AG09309 (cell line): ENCODE measurements at places on chromosomes 11 and 22.

GRCh38 chr11:832529-833113 lies at the start of gene CD151:
Gene CD151 (plus strand): TSS chr11:832952. CDS start chr11:836070, 3,118 bp downstream.
- no peak for DNase-seq

DNA sequence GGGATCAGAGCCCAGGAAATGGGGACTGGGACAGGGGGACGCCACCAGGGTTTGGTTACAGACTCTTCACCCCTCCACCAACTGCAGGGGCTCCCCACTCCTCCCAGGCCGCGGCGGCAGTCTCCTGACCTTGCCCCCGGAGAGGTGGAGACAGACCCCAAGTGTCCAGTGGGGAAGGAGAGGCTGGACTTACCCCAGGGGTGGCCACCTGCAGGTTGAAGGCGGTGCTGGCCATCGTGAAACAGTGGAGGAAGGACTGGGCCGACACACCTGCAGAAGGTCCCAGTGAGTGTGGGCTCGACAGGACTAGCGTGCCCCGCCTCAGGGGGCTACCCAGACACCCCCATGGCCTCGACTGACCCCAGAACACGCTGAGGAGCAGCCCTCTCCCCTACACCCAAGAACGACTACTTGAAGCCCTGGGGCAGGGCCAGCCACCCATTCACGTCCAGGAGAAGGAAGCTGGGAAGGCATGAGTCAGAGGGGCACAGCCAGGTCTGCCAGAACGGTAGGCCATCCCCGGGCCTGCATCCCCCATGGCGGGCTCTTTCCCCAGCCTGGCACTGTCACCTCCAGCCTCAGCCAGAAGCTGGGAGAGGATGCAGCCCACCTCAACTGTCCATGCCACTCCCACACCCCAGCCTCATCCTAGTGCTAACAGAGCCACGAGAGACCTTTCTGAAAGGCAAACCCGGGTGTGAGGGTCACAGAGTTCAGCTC lies 2.3 kb downstream of the GATD1 start:
- no peak for DNase-seq

- DNase-seq = no peak
Measured at GRCh38 chr11:60121264-60121663, 32.8 kb downstream of the MS4A2 start.

DNA sequence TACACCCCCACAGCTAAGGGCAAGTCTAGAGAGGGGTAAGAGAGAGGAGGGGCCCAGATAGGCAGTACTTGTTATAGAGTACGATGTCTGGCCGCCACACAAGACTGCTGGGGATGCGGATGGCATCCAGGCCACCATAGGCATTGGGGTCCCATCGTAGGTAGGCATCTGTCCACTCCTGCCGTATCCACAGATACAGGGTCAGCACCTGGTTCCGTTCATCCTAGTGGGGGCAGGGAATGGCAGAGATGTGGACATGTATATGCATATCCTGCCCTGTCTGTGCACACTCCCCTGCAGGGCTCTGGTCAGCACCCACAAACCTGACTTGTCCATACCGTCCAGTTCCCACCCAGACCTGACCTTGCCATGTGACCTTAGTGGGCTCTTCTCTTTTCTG lies 2.1 kb downstream of the CHRNA10 start:
- no peak for DNase-seq

DNA sequence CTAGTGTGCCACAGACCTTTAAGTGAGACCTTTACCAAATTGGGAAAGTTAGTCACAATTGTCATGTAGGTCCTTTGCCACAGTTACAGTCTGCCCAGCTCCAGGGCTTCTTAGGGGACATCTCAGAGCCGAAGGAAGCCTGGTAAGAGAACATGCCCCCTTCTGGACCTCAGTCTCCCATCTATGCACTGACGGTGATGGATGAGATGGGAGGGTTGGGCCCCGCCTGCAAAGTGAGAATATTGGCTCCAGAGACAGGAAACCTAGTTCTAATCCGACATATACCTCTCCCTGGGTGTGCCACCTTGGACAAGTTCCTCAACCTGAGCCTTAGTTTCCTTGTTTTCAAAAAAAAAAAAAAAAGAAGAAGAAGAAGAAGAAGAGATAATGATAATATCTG lies 85.1 kb upstream of the NAV2 start:
- DNase-seq = no peak

DNA sequence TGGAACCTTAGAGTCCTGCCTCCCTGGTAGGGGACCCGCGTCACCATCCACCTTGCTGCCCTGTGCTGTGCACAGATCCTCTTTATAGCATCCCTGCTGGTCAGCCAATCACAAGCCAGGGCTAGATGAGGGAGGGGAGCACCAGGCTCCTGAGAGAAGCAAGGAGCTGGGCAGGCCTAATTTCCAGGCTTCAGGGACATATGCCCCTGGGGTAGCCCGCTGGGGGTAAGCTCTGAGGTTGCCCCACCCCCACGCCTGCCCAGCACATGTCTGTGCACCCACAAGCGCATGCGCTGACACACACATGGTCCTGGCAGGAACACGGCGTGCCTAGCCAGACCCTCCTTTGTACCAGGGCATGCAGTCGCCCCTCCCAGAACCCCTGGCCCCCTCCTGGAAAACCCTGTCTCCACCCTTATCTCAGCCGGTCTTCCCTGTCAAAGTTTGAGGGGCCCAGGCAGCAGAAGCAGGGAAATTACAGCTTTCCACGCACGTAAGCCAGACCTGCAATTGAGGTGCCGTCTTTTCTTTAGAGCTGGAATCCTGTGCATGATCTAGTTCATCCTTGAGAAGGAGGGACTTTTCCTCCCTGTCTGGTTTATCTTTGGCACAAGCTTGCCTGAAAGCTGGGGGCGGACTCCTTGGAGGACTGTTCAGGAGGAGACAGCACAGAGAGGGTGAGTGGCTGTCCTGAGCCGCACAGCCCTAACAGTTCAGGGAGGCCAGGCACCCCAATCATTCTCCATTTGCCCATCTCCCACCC lies 2.1 kb downstream of the SSTR3 start:
- DNase-seq = no peak

DNA sequence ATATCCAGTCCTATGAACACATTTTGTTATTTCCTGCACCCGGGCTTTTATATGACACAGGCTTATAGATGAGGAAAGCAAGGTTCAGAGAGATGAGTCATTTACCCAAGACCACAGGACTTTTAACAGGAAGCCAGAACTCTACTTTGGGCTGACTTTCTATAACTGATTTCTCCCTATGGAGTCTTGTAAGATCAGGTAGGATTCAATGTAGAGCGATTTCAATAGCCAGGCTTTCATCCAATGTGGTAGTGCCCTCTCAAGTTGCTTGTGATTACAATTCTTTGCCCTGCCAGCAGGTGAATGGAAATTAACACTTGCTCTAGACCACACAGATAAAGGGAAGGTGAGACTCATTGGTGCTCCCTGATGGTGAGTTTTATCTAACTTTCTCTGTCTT lies 378.3 kb downstream of the INSC start:
- no peak for DNase-seq

- no peak for DNase-seq
Measured at GRCh38 chr11:94504689-94505293, 7.5 kb upstream of the C11orf97 start.
